ENCODE measurements at places on chromosomes 3 and 15. TPM values are rescaled to one million over a fixed set of nuclear protein-coding genes. Genes with fewer than 3 reads are reported as not detected.

The SKOR1 gene
- total RNA-seq = 0.09 TPM

The LRRIQ4 gene
- total RNA-seq = 0.09 TPM

The FRMD5 gene
- total RNA-seq = 0.09 TPM

The LRRC34 gene
- total RNA-seq = 4.7 TPM

The SLC7A14 gene
- total RNA-seq = not detected

The PARP6 gene
- total RNA-seq = 69.7 TPM

The TOMM70 gene
- 61.5 TPM for total RNA-seq

The XCR1 gene
- total RNA-seq = 0.05 TPM

The SH3GL3 gene
- total RNA-seq = not detected

The TRIM59 gene
- total RNA-seq = 31.8 TPM

The TP53BP1 gene
- 38.7 TPM for total RNA-seq

The TRH gene
- total RNA-seq = not detected

The WDR72 gene
- total RNA-seq = not detected

The MYZAP gene
- not detected for total RNA-seq

The XXYLT1 gene
- 14.5 TPM for total RNA-seq

The KBTBD12 gene
- not detected for total RNA-seq

GRCh38 chr15:101013769-101014675 lies 94.9 kb downstream of the LRRK1 start:
- no peak for DNase-seq
- no peaks in the 10 kb centered on the region for H3K36me3 ChIP-seq
- H3K27me3 ChIP-seq = peaks cover 3% of the 10 kb centered on the region
- no peak overlapping the region for H3K27ac ChIP-seq

DNA sequence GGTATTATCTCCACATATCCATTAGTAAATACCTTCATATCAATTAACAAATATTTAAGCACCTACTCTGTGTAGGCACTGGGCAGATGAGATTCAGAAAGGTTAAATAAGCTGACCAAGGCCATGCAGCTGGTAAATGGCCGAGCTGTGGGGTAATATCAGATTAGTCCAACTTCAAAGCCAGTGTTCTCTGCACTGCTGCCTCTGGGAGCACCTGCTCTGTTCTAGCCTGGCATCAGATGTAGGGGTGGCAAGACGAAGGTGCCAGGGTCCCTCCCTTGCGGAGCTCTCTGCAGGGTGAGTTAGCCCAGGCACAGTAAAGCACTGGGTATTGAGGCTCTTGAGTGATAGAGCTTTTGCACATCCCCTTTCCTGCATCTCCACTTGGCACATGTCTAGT lies 5.5 kb downstream of the TATDN2 start:
- peak overlapping the region; percentile 42 for H3K4me3 ChIP-seq
- H3K36me3 ChIP-seq = peaks cover 76% of the 10 kb centered on the region
- DNase-seq = no peak
- H3K27me3 ChIP-seq = no peaks in the 10 kb centered on the region
- peaks cover 53% of the 10 kb centered on the region for H3K4me1 ChIP-seq

GRCh38 chr3:127831723-127832172 lies 9.4 kb upstream of the MGLL start:
- H3K27ac ChIP-seq = no peak overlapping the region
- DNase-seq = peak; percentile 75
- peaks cover 9% of the 10 kb centered on the region for H3K4me1 ChIP-seq
- H3K27me3 ChIP-seq = peaks cover 5% of the 10 kb centered on the region

DNA sequence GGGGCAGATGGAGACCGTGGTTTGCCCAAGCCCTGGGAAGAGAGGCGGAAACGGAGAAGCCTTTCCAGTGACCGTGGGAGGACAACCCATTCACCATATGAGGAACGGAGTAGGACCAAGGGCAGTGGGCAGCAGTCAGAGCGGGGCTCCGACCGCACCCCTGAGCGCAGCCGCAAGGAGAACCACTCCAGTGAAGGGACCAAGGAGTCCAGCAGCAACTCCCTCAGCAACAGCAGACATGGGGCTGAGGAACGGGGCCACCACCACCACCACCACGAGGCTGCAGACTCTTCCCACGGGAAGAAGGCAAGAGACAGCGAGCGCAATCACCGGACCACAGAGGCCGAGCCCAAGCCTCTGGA lies 2.0 kb downstream of the RBM15B start:
- no peak for DNase-seq
- peaks cover 47% of the 10 kb centered on the region for H3K4me1 ChIP-seq
- H3K4me3 ChIP-seq = peak overlapping the region; percentile 88
- H3K36me3 ChIP-seq = peaks cover 54% of the 10 kb centered on the region

DNA sequence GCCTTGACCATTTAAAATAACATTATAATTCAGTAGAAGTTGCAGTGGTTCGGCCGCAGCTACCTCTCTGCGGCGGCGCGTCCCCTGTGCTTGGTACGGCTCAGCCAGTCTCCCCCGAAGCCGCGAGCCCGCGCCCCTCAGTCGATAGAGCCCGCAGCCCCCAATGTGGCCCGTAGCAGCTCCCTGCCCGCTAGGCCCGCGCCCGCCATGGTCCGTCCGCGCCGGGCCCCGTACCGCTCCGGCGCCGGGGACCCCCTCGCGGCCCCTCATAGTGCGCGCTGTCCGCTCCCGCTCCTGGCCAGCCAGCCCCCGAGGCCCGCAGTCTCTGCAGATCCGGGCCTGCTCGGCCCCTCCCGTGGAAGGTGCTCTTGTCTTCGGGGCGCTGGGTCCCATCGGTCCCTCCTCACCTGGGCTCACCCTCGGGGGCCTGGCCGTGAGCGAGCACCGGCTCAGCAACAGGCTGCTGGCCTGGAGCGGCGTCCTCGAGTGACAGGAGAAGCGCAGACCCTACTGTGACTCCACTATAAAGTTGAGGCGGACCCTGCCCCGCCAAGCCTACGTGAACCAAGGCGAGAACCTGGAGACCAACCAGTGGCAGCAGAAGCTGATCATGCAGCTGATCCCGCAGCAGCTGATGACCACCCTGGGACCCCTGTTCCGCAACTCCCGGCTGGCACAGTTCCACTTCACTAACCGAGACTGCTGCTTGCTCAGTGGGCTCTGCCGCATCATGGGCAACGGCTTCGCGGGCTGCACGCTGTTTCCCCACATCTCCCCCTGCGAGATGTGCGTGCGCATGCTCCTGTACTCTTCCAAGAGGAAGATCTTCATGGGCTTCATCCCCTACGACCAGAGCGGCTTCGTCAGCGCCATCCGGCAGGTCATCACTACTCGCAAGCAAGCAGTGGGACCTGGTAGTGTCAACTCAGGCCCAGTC lies 21.8 kb upstream of the GPR156 start:
- no peaks in the 10 kb centered on the region for H3K4me1 ChIP-seq
- no peaks in the 10 kb centered on the region for H3K36me3 ChIP-seq
- DNase-seq = no peak

- H3K4me3 ChIP-seq = peak overlapping the region; percentile 64
- DNase-seq = peak; percentile 79
Measured at GRCh38 chr3:50275996-50276761, 2.7 kb upstream of the LSMEM2 start.

DNA sequence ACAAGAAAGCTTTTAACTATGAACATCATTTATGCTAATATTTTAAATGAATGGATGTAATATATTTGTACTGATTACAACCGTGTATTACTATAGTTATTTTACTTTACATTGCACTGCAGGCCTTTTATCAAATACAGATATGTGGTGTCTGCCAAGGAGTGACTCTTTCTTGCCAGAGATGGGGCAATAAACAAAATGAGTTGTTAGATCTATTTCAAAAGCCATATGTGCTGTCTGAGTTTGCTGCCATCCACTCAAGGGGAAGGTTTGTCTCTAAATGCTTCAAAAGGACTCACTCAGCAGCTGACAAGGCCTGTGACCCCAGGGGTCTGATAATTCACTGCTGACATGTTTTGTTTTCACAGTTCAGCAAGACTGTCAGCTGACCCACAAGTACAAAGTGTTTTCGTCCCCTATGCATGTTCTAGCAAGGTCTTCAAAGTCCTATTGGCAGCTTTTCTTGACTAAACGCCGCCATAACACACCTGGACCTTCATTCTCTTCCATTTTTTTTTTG lies 41.3 kb upstream of the ZBED2 start:
- no peaks in the 10 kb centered on the region for H3K27me3 ChIP-seq
- peaks cover 80% of the 10 kb centered on the region for H3K36me3 ChIP-seq

- H3K27ac ChIP-seq = peak overlapping the region; percentile 64
- peaks cover 54% of the 10 kb centered on the region for H3K36me3 ChIP-seq
- H3K4me3 ChIP-seq = peak overlapping the region; percentile 95
Measured at GRCh38 chr15:74429781-74430400, 3.9 kb downstream of the SEMA7A start.

- H3K4me3 ChIP-seq = no peak overlapping the region
- no peak for DNase-seq
- no peak overlapping the region for H3K27ac ChIP-seq
- H3K36me3 ChIP-seq = no peaks in the 10 kb centered on the region
- peaks cover 3% of the 10 kb centered on the region for H3K27me3 ChIP-seq
Measured at GRCh38 chr3:190401963-190402362, 14.0 kb downstream of the CLDN16 start.

- H3K4me3 ChIP-seq = no peak overlapping the region
- no peaks in the 10 kb centered on the region for H3K4me1 ChIP-seq
- H3K27me3 ChIP-seq = no peaks in the 10 kb centered on the region
- no peak for DNase-seq
- no peaks in the 10 kb centered on the region for H3K36me3 ChIP-seq
- no peak overlapping the region for H3K27ac ChIP-seq
Measured at GRCh38 chr15:87712211-87712610, 544.3 kb downstream of the NTRK3 start.

GRCh38 chr3:8555725-8556472 lies 54.3 kb downstream of the LMCD1 start:
- H3K27me3 ChIP-seq = no peaks in the 10 kb centered on the region
- no peak overlapping the region for H3K27ac ChIP-seq
- no peaks in the 10 kb centered on the region for H3K4me1 ChIP-seq
- H3K36me3 ChIP-seq = no peaks in the 10 kb centered on the region

- H3K27me3 ChIP-seq = no peaks in the 10 kb centered on the region
- no peaks in the 10 kb centered on the region for H3K4me1 ChIP-seq
- H3K36me3 ChIP-seq = no peaks in the 10 kb centered on the region
- no peak overlapping the region for H3K4me3 ChIP-seq
- no peak overlapping the region for H3K27ac ChIP-seq
- DNase-seq = no peak
Measured at GRCh38 chr3:134992180-134992579, 197.1 kb downstream of the EPHB1 start.

DNA sequence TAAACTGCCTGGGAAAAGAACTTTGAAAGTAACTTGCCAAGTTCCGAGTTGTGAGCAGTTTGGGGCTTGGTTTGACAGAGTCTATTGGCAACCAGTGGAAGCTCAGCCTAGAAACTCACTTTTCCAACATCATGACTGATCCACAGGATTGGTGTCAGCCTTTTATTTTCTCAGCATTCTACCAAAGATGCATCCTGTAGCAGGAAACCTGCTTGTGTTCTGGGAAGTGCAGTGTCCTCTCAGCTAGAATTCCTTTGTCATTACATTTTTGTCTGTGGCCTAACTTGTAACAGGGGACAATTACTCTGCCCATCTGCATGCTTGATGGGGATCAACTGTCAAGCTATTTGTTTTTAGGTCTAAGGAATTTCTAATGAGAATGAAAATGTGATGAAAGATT lies 116.7 kb upstream of the LMOD3 start:
- H3K4me1 ChIP-seq = peaks cover 20% of the 10 kb centered on the region
- H3K4me3 ChIP-seq = no peak overlapping the region
- H3K27me3 ChIP-seq = no peaks in the 10 kb centered on the region

DNA sequence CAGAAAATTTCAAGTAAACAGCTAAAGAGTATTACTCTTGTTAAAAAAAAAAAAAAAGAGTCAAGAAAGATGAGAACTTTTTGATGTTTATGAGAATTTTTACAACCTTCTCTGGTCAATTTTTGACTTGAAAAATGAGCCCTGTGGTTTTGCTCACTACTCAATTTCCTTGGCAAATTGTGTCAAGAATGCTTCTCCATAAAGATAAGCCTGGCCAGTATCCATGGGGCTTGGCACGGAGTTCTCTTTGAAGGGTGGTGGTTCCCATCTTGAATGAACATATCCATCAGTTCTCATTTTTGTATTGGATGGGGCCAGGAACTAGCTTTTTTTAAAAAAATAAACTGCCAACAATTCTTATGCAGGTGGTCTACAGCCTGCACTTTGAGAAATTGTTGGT lies 179.9 kb downstream of the RYR3 start:
- H3K4me3 ChIP-seq = no peak overlapping the region
- no peak overlapping the region for H3K27ac ChIP-seq
- H3K27me3 ChIP-seq = no peaks in the 10 kb centered on the region
- H3K4me1 ChIP-seq = no peaks in the 10 kb centered on the region
- no peak for DNase-seq
- no peaks in the 10 kb centered on the region for H3K36me3 ChIP-seq

GRCh38 chr3:49161808-49162530 lies 4.2 kb downstream of the CCDC71 start:
- H3K27me3 ChIP-seq = no peaks in the 10 kb centered on the region
- H3K4me1 ChIP-seq = peaks cover 20% of the 10 kb centered on the region
- H3K27ac ChIP-seq = peak overlapping the region; percentile 60
- no peak overlapping the region for H3K4me3 ChIP-seq
- H3K36me3 ChIP-seq = peaks cover 43% of the 10 kb centered on the region

DNA sequence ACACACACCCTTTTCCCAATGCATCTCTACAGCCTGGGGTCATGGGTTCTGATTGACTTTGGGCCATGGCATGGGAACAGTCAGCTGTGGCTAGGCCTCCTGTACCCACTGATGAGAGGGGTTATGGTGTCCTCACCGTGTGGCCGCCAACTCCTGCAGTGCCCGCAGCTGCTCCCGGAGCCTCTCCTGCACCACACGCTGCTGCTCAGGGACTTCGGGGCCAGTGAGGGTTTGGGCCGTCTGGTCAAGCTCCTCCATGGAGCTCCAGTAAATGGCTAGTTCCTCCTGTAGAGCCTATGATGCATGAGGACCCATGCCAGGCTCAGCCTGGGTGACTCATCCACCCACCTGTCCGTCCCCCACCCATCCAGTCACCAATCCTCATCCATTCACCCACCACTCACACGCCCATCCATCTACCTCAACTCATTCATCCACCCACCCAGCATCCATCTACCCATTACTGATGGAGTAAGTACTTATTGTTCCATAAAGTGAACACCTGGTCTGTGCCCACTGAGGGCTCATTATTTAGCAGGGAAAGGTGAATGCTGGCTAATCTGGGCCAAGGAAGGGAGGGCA lies 21.6 kb downstream of the SPTBN5 start:
- no peak for DNase-seq
- no peaks in the 10 kb centered on the region for H3K36me3 ChIP-seq
- no peak overlapping the region for H3K4me3 ChIP-seq
- no peaks in the 10 kb centered on the region for H3K27me3 ChIP-seq
- peak overlapping the region; percentile 14 for H3K27ac ChIP-seq

- no peaks in the 10 kb centered on the region for H3K27me3 ChIP-seq
- no peak for DNase-seq
- no peak overlapping the region for H3K27ac ChIP-seq
- no peaks in the 10 kb centered on the region for H3K36me3 ChIP-seq
- H3K4me1 ChIP-seq = no peaks in the 10 kb centered on the region
Measured at GRCh38 chr15:97786741-97787140, 173.8 kb upstream of the ARRDC4 start.

DNA sequence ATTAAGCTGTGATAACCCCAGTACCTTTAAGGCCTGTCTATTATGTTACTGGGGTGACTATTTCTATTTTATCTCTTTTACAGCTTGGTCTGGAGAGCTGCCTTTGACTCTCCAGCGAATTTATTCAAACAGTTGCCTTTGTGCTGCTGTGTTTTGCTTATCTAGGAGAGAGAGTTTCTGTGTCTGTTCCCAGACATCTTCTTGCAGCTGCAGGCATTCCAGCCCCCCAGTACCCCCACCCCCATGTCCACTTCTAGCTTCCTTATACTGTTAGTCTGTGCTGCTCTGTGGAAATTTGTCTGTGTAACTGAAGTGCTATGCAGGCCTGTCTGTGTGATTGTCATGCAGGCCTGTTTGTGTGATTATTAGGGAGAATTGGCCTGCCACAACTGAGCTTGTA lies 713.7 kb upstream of the SEMA6D start:
- H3K4me1 ChIP-seq = no peaks in the 10 kb centered on the region
- H3K27ac ChIP-seq = no peak overlapping the region
- no peaks in the 10 kb centered on the region for H3K36me3 ChIP-seq
- DNase-seq = no peak
- no peak overlapping the region for H3K4me3 ChIP-seq
